ENCODE measurements at places on chromosomes 13 and 19.

DNA sequence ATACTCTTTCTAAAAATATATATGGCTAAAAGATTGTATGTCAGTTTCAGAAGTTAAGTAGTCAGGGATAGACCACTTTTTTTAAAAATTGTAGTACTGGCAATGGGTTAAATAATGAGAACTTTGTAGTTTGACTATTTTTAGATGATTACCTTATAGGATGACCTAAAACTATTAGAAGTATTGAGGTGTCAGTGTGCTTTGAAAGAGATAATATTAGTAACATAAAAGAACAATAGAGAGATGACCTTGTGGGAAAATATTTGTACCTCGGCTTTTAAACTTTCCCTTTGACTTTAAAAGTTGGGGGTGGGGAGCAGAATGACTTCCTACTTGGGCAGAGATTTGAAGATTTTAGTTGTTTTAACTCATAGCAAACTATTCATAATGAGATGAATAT lies 48.3 kb downstream of the SLAIN1 start:
- no peak for DNase-seq

DNA sequence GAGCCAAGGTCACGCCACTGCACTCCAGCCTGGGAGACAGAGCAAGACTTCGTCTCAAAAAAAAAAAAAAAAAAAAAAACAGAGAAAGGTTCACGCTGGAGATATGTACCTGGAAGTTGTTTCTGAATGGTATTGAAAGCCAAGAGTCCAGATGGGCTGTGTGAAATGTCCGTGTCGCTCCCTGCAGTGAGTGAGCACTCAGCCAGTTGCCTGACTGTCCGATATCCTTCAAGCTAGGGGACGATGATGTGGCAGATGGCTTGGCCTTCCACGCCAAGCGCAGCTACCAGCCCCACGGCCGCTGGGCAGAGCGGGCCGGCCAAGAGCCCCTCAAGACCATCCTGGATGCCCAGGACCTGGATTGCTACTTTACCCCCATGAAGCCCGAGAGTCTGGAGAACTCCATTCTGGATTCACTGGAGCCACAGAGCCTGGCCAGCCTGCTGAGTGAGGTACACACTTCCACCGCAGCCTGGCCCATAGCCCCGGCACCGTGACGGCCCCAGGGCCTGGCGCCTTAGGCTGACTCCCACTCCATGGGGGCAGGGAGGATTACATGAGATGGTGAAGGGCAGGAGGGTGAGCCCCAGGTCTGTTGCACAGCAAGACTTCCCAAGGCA lies 11.7 kb upstream of the OVOL3 start:
- DNase-seq, result no peak

DNA sequence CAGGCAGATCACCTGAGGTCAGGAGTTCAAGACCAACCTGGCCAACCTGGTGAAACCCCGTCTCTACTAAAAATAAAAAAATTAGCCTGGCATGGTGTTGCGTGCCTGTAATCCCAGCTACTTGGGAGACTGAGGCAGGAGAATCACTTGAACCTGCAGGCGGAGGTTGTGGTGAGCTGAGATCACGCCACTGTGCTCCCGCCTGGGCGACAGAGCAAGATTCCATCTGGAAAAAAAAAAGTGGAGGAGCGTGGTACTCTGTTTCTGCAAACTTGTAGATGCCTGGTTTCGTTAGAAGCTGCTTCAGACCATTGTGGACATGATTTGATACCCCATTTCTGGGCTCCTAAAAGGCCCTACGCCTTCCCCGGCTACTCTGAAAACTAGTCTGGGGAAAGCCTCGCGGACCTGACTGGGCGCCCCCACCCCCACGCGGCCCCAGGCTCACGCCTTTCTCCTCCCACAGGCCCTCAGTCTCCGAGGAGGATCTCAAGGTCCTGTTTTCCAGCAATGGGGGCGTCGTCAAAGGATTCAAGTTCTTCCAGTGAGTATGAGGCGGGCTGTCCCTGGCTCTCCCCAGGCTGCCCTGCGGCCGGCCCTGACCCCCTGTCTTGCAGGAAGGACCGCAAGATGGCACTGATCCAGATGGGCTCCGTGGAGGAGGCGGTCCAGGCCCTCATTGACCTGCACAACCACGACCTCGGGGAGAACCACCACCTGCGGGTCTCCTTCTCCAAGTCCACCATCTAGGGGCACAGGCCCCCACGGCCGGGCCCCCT lies 11.5 kb downstream of the PLPPR3 start:
- DNase-seq, result no peak

DNA sequence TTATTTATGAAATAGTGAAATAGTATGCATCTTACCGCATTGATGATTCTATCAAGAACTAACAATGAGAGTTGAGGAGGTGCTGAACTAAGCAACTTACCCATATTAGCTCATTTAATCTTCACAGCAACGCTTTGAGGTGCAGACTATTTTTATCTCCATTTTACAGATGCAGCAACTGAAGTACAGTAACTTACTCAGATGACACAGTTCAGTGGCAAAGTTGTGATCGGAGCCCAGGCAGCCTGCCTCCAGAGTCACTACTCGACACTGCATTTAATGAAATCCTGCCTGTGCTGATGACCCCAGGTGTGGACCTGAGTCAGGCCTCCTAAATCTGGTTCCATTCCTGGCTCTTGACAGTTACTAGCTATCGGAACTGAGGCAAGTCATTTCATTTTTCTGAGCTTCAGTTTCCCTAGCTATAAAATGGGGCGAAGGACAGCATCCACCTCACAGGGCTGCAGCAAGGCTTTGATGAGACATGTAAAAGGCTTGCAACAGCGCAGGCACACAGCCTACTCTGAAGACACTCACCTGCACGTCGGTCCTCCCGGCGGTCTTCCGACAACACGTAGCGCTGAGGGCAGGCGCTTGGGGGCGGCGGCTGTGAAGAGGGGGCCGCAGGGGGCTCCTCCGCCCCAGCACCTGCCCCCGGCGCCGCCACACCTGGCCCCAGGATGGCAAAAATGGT lies 1.5 kb downstream of the MYPOP start:
- DNase-seq, result no peak

GRCh38 chr19:48625891-48626327 lies 6.6 kb downstream of the SPHK2 start:
- no peak for DNase-seq
